ENCODE measurements at places on chromosomes 5 and 9.
A peak's percentile ranks its signal among the peaks of the same experiment; 100 is the strongest.

GRCh38 chr9:123684393-123685149 lies 245.4 kb downstream of the DENND1A start:
- no peak for DNase-seq

GRCh38 chr9:34317436-34317835 lies 11.6 kb downstream of the KIF24 start:
- no peak for DNase-seq

DNA sequence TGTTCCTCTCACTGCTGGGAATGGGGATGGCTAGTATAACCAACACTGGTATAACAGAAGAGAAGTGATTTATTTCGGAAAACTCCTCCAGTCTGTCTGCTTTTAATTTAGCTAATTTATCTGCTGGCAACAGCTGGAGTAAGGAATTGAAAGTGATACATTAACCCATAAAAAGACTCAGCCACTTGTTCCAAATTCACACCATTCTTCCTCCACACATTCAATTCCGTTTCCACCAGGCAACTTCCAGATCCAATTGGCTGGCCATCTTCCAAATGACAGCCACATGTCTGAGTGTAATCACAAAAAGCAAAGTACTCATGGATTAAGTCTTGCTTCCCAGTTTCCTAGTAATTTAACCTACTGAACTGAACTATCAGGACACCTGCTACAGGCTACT lies 77.1 kb upstream of the RETREG1 start:
- DNase-seq = no peak

DNA sequence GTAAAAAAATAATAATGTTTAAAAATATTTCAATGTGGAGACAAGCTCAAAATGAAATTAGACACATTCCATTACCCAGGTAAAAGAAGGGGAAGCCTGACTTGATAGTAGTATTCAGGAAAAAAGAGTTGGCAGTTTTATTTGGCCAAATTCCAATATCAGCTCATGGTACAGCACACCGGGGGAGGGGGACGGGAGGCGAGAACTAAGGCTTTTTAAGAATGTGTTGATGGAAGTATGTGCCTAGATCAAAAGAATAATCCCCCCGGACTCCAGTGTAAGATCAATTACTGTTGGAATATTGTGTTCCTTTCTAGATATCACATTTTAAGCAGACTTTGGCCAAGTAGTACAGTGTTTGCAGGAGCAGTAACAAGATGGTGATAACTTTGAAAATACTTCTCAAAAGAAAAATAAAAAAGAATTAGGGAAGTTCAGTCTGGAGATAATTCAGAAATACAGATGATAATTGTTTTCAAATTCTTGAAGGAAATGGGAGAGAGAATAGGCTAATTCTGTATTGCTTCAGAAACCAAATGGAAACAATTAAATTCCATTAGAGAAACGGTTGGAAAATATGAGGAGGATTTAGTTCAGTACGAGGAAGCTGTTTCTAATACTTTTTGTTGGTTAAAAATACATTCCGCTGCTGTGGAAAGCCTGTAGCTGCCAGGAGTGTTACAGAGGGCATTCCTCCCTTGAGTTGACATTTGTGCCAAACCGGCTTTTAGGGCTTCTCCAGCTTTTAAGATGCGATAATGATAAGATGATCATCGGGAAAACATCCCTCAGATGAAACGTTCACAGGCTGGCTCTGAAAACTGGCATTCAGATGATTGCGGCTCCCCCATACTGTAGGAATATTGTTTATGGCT lies 98.1 kb upstream of the ERBIN start:
- DNase-seq = no peak

GRCh38 chr5:135821061-135821801 lies 13.2 kb upstream of the SLC25A48 start:
- peak; percentile 48 for DNase-seq

- no peak for DNase-seq
These were observed 651.6 kb downstream of the HTR1A start for GRCh38 chr5:63310644-63311043.

- no peak for DNase-seq
These were observed 19.2 kb downstream of the TEX53 start for GRCh38 chr9:114638404-114638803.

- DNase-seq = no peak
These were observed 17.8 kb downstream of the SPINK1 start for GRCh38 chr5:147813696-147814095.

DNA sequence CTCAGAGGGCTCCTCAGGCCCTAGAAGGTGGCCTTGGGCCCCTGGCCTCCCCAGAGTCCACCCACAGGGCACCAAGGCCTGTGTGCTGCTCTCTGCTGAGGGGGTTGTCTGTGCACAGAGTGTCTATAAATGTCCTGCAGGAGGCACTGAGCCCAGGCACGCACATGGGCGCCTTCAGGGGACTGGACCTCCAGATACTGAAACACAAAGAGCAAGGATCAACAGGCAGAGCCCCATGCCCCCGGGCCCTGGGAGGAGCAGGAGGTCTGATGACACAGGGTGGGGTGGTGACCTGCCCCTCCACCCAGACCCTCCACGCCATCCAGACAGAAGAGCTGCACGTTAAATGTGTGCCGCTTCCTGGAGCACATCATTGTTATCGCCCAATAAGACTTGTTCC lies 64.6 kb upstream of the SIMC1 start:
- no peak for DNase-seq

DNA sequence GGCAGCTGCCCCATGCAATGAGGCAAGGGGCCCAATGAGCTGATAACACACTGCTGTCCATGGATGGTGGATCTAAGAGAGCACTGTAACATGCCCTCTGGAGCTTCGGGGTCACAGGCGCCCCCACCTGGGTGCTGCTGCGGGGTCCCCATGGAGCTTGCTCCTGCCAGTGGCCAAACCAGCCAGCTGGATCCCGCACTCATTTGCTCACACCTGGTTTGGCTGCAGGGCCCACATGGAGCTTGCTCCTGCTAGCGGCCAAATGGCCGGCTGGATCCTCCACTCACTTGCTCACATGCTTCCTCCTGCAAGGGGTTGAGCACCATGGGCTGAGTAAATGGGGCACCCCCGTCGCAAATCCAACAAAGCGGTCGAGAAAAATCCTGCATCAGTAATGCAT lies 68.3 kb upstream of the ARL15 start:
- no peak for DNase-seq

- DNase-seq = no peak
These were observed 99.7 kb downstream of the GOLPH3 start for GRCh38 chr5:32074401-32074800.

- no peak for DNase-seq
These were observed 184.6 kb upstream of the MAP1B start for GRCh38 chr5:71922584-71923106.

DNA sequence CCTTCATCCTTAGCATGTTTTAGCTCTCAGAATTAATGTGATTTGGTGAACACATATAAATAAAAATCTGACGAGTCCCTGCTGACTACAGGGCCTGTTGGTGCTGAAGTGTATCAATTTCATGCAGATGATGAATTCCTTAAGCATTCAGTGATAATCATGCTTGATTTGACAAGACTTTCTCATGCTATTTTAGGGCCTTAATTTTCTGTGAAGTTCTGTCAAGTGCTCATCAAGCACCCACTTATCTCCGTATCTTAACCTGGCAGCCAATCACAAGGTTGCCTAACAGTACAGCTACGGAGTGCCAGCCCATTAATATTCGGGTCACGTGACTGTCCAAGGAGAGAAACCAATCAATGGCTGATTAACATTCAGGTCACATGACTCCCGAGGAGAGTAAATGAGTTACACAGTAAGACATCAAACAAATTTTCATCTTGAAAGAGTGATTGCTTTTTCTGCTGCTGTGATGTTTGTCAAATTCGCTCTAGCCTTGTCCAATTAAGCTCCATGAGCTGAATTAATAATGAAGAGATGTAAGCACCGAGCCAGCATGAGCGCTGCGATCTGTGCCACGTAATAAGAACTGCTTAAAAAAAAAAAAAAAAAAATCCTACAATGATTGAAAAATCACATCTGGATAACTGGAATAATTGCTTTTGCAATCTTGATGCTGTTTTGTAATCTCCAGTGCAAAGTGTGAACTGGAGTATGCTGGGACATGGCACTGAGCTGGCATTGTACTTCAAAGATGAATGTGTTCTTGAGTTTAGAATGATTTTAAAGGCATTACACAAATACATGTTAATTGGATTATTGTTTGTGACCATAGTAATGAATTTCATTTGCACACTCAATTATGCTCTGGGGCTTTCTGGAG lies 104.3 kb upstream of the SPATA31D4 start:
- no peak for DNase-seq

- DNase-seq = no peak
These were observed 35.9 kb downstream of the TGFBR1 start for GRCh38 chr9:99140685-99141314.

- DNase-seq = no peak
These were observed 609.5 kb upstream of the NUDT12 start for GRCh38 chr5:104171958-104172690.

- DNase-seq = no peak
These were observed 81.6 kb upstream of the TNFAIP8 start for GRCh38 chr5:119274030-119274766.

GRCh38 chr5:37717613-37718431 lies 122.0 kb downstream of the GDNF start:
- DNase-seq = peak; percentile 61

GRCh38 chr5:88727705-88728313 lies 155.2 kb downstream of the MEF2C start:
- DNase-seq = no peak

DNA sequence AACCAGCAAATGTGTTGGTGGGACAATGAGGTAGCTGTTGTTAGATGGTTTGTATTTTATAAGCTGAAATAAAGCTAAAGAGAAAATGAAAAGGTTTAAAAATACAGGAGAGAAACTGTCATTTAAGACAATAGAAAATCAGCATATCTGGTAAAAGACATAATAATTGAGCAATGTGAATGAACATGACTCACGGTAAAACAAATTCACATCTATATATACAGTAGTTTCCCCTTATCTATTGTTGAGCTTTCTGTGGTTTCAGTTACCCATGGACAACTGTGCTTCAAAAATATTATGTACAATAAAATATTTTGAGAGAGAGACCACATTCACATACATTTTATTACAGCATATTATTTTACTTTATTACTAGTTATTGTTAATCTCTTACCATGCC lies 1649.8 kb downstream of the EFNA5 start:
- no peak for DNase-seq

DNA sequence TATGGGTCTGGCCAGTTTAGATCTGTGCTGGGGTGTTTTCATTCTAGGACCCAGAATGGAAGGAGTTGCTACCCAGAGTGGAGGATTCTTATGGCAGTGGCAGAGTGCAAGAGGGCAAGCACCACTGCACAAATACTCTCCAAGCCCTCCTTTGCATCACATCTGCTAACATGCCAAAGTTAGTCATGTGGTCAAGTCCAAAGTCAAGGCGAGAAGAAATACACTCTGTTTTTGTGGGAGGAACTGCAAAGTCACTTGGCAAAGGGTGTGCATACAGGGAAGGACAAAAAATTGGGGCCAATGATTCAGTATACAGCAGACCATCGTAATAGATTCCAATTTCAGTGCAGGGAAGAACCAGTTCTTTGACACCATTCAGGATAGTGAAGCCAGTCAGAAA lies 43.9 kb upstream of the HMGCS1 start:
- DNase-seq = no peak

DNA sequence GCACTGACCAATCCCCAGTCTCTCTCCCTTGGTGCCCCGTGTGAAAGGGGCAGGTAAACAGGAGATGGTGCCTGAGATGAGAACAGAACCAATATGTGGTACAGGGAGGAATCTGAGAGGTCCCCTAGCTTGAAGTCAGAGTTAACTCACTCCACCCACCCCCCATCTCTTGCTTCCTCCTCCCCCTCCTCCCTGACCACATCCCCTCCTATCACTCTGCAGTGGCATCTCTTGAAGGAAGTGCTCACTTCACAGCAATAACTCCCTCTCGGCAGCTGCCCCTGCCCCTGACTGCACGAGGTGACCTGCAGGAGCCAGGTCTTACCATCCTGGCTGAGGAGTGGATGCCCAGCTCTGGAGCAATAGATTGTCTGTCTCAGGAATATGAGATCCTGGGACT lies 224.0 kb downstream of the GAS1 start:
- no peak for DNase-seq

DNA sequence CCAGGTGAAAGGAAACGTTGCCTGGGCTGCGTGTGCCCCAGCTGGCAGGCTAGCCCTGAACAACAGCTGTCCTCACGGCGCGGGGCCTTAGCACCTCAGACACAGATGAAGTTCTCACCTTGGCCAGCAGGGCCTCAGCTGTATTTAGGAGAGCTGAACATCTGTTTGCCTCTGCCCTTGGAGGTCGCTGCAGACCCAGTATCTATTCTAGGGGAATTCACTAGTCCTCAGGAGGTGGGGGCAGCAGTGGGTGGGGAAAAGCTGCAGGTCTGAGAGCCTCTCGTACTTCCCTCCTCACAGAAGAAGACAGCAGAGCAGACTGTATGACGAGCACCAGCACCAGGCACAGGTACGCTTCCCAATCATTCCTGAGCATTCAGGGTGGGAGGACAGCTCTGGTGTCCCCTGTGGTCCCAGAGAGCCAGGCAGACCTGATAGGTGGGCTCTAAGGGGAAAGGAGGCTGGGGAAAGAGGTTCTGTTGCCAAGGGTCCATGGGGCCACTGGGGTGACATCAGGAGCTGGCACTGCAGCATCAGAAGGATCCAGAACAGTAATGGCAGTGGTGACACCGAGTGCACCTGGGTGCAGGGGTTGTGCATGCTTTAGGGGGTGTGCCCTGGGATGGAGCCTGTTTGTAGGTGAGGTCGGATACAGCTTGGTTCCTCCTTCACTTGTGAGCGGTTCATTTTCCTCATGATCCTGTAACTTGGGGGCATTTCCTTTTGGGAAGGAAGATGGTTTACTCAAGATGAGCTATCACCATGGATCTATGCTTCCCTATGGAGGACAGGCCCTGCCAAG lies 13.8 kb downstream of the CD74 start:
- no peak for DNase-seq

- no peak for DNase-seq
These were observed 11.9 kb upstream of the PGGT1B start for GRCh38 chr5:115274584-115274983.

- no peak for DNase-seq
These were observed 1.1 kb downstream of the KDM3B start for GRCh38 chr5:138353560-138354080.

- no peak for DNase-seq
These were observed 157.0 kb upstream of the NTRK2 start for GRCh38 chr9:84512493-84512892.

GRCh38 chr5:14155075-14155474 lies 11.9 kb downstream of the TRIO start:
- no peak for DNase-seq

GRCh38 chr5:71503536-71503935 lies 48.1 kb downstream of the BDP1 start:
- no peak for DNase-seq

- DNase-seq = no peak
These were observed 182.1 kb downstream of the DMRT2 start for GRCh38 chr9:1231998-1232919.

- no peak for DNase-seq
These were observed 512 bp downstream of the AK1 start for GRCh38 chr9:127876764-127877562.

DNA sequence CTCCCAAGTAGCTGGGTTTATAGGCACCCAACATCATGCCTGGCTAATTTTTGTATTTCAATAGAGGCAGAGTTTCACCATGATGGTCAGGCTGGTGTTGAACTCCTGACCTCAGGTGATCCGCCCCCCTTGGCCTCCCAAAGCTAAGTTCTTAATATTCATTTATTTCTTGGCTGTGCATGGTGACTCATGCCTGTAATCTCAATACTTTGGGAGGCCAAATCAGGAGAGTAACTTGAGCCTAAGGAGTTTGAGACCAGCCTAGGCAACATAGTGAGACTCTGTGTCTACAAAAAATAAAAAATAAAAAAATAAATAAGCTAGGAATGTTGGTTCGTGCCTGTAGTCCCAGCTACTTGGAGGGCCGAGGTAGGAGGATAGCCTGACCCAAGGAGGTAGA lies 587.1 kb upstream of the FTMT start:
- no peak for DNase-seq

GRCh38 chr5:179171251-179171815 lies 111.2 kb downstream of the ZNF354C start:
- DNase-seq = no peak

Measured in NCI-H187 treated with DMSO at 0.1 percent for 48 hours (cell line).